ENCODE measurements at places on chromosomes 3 and 15. TPM values are rescaled to one million over a fixed set of nuclear protein-coding genes. Genes with fewer than 3 reads are reported as not detected.

The RABL3 gene
- 7.3 TPM for total RNA-seq

The TEX55 gene
- not detected for total RNA-seq

The EPHB3 gene
- total RNA-seq: 10.1 TPM

The EDC3 gene
- 6.7 TPM for total RNA-seq

The STRA6 gene
- not detected for total RNA-seq

The SYNPR gene
- not detected for total RNA-seq

The SERINC4 gene
- total RNA-seq: not detected

GRCh38 chr15:35330916-35331315, 215.0 kb downstream of the DPH6 start:
- no peak for DNase-seq

DNA sequence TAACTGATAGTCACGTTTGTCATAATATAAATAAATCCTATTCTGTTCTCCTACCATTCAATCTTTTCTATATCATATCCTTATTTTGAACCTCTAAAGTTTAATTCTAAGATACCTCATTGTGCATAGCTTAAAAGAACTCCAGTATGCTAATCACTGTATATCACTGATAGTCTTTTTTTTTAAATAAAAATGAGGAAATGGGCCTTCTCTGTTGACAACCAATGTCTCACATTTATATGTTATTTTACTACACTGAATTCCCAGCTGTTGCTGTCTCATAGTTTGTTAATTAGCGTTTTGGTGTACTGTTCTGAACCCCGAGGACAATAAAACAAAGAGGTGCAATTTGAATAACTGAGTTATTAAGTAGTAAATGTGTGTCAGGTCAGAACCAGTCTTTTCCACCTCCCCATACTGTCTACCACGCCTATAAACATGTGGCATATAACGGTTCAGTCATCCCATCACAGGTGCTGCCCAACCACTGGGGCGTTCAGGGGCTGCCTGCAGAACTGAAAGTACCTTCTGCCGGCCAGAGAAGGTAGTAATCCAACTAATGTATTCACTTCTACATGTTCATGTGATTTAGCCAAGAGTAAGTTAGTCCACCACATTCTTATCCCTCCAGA, 14.9 kb downstream of the CBLB start:
- DNase-seq: no peak

- DNase-seq: no peak
These were observed 107.2 kb upstream of the HACD2 start for GRCh38 chr3:123692041-123692440.

DNA sequence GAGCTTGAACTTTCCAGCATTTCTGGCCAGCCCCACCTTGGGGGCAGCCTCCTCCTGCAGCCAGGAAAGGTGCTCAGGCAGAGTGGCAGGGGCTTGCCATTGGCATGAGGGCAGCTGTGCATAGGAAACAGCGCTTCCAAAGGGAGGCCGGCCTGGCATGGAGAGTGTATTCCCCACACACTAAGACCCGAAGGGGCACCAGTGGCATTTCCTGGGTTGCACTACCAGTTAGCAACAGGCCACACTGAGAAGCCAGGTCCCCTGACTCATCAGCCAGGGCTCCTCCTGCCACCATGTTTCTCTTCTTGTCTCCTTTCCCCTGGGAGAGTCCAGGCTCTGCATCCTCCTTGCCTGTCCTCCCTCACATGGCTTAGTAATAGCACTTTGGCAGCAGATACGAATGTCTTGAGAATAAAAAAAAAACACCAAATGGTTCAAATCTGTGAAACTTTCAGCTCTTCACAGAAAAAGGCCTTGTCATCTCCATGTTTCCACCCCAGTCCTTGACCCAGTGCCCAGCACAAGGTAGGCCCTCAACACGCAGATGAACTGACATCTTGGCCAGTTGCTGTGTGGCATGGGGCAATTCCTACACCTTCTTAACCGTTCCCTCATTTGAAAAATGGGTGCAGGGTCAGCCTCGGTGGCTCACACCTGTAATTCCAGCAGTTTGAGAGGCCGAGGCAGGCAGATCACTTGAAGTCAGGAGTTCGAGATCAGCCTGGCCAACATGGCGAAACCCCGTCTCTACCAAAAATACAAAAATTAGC, 180.4 kb downstream of the SMAD6 start:
- peak; percentile 51 for DNase-seq

GRCh38 chr3:123078101-123078500, 11.3 kb downstream of the PDIA5 start:
- no peak for DNase-seq

GRCh38 chr3:118778201-118778600, 256.4 kb downstream of the IGSF11 start:
- DNase-seq: no peak

DNA sequence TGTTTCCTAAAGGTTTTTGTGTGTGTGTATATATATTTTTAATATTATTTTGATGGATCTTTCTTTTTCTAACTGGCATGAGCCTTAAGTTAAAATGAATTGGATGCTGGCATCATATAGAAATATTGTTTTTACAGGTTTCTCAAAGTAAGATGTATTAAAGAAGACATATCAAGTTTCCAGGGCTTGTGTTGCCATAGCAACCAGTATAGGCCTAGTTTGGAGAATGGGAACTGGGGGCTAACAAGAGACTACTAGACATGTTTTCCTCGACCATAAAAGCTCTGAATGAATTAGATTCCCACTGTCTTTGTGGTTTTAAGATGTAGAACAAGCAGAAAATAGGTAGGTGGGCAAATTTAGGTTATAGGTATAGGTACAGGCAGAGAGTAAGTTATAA, 771.4 kb downstream of the TUSC7 start:
- DNase-seq: no peak

DNA sequence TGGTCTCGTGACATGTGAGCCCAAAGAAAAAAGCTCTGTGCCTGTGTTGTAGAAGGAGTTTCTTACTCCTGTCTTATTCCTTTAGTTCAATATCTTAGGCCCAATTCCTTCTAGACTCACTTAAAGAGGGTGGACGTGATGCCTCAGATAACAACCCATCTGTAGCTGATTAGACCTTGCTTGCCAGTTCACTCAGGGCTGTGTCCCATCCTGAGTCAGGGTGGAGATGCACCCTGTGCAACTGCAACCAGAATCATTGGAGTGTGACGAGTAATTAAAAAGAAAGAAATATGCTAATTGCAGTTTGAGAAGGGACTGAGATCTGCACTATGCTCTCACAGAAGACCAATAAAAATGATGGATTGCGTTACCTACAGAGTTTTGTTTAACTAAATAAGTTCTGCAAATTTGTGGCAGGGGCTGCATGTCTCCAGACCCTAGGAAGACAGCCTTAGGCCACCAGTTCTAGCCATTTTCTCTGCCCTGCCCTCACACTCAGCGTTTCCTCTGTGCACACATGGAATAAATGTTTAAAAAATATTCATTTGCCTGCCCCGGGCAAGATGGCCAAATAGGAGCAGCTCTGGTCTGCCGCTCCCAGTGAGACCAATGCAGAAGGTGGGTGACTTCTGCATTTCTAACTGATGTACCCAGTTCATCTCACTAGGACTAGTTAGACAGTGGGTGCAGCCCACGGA, 83.0 kb downstream of the MOBP start:
- DNase-seq: no peak

GRCh38 chr3:66107855-66108254, 69.1 kb upstream of the MAGI1 start:
- no peak for DNase-seq

GRCh38 chr3:141828890-141829289, 47.6 kb upstream of the ATP1B3 start:
- peak; percentile 47 for DNase-seq

DNA sequence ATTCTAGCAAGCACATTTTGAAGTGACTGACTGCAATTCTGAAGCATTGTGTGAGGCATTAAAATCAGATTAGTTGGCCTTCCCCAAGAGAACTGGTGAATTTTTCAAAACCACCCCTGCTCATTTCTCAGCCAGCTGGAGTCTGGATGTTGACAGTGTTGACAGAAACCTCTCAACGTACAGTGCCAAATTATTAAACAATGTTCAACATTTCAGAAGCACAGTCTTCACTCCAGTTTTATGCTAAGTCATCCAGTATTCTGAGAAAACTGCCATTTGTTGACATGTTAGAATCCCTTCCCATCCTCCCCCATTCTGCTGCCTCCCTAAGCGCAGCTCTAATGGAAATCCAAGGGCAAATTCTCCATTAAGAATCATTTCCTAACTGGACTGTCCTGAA, 369.3 kb upstream of the TRIM42 start:
- DNase-seq: no peak

GRCh38 chr3:133838296-133838789, 32.7 kb downstream of the SRPRB start:
- DNase-seq: no peak

GRCh38 chr3:101128001-101128400, 134.8 kb upstream of the ABI3BP start:
- no peak for DNase-seq

DNA sequence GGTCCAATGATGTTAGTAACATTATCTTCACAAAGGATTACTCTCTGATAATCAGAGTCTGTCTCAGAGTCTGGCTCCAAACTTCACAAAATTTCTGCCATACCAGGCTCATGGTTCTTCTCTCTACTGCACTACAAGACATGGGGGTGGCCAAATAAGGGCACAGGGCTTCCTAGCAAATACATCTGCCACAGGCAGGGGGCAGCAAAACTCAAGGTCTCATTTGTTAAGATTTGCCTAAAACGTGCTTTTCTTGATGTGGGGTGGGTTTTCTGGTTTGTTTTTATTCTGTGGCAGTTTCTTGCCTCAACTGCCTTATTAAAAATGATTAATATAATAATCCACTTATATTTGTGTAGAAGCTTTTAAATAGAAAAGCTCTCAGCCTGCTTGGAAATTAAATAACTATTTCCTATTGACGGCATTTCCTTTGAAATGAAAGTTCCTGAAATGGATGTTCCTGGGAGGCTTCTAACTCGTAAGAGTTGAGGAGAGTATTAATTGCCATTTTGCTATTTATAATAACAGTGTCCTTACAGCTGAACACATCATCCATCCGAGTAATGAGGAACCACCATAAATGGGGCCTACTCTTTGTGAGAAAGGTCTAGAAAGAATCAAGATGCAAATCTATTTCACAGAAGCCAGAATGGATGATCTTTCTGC, 53.8 kb downstream of the SST start:
- peak; percentile 57 for DNase-seq

GRCh38 chr3:139491966-139492365, 15.7 kb upstream of the RBP2 start:
- no peak for DNase-seq

- no peak for DNase-seq
These were observed 104.0 kb upstream of the ATP10A start for GRCh38 chr15:25967116-25967515.

DNA sequence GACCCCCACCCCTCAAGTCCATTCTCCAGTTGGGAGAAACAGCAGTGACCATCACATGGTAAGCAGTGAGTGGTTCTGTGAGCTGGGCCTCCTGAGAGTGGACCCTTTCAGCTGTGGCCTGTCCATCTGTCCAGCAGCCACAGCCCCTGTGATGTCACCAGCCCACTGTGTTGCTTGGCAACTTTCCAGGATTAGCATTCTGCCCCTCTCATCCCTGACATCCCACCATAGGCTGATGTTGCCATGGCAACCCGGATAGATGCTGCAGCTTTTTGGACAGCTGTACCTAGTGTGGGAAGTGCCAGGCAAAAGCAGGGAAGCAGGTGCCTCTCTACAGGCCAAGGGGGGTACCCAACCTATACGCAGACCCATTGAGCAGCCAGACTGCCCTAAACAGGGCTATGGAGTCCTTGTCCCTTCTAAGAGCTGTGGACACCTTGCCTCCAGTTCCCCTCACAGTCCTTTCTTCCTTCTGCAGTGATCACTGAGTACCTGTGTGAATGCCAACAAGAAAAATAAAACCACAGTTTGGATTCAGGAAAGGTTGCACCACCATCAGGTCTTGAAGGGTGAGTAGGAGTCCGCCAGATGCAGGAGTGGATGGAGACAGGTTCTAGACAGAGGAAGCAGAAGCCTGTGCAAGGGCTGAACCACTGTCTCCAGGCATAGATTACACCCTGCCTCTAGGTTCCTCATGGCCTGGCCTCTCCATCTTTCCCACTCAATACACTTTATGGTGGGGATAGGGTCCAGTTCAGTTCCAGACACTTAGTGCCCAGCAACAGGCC, at the start of gene DNAH1:
Gene DNAH1 (plus strand): TSS at position 343 of the 788 bp plus-strand sequence. CDS start 6,124 bp downstream, outside the sequence.
- DNase-seq: no peak

DNA sequence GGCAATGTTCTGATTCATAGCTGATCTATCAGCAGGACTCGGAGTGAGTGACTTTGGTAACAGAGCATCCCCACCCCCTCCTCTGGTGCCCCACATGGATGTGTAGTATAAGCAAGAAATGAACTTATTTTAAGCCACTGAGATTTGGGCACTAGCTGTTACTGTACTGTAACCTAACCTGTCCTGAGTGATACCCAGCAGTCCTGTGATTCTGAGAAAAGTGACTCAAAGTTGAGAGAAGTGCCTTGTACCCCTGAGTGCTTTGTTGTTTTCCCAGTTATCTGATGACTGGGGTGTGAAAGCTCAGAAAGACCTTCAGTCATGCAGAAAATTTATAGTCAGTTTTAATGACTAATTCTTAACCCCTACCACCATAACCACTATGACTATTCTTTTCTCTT, 439.9 kb upstream of the RBMS3 start:
- no peak for DNase-seq

DNA sequence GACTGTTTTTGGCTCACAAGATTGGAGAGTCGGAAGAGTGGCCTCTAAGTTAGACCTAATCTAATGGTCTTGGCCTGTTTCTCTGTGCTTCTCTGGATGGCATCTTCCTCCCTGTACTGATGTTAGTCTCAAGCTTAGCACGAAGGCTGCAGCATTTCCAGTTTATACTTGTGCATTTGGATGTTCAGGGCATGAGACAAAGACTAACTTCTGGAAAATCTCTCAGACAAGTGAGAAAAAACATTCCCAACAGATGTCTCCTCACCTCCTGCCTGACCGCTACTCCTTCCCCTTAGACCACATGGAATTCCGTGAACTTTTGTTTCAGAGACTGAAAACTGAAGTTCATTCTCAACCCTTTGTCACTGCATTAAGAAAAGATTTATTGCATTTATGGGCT, 410.8 kb upstream of the MCTP2 start:
- no peak for DNase-seq

GRCh38 chr3:158458464-158458863, 112.5 kb upstream of the MLF1 start:
- DNase-seq: no peak

DNA sequence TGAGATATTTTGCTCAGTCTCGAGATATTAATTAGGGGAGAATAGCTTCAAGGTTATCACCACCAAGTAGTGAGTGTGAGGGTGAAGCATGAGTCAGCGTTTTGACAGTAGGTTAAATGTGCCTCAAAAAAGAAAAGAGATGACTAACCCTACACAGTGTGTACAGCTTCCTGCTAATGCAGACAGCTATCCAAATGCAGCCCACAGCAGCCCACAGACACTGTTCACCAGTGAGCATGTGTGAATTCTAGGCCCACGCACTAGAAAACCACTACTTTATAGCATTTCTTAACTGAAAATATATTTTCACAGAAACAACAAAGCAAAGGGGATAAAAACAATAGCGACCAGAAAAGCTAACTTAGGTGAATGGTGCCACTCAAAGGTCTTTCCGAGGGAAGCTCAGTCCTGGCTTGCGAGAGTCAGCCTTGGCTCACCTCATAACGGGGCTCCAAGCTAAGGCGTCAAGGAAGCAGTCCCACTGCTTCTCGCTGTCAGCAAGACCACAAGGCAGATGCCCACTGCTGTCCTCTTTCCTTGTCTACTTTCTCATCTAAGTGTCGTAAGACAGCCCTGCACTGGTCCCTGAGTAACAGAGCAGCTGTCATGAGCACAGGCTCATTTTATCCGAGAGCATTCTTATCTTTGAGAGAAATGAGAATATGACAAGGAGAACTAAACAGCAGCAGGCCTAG, 47.6 kb downstream of the TXNRD3 start:
- no peak for DNase-seq

Data from body of pancreas (tissue), 4 donors.